ENCODE measurements at places on chromosomes 4 and X.

- DNase-seq, result no peak
These were observed 115.0 kb upstream of the HS3ST1 start for GRCh38 chr4:11543706-11544105.

DNA sequence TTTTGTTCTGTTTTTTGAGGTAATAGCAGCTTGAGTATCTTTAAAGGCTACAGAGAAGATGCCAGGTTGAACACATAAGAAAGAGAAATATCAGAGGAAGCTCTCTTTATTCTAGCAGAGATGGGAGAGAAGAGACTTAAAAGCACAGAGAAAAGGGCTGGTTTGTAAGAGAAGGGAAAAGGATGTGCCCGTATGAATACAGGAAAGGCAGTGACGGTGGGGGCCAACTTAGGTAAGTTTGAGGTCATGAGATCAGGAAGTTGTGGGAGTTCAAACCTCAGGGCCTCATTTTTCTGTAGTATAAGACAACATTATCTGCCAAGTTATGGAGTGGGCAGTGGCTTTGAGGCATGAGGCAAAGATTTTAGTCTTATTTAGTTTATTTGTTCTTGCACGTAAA is 121.3 kb upstream of the S100G start:
- DNase-seq, result no peak

DNA sequence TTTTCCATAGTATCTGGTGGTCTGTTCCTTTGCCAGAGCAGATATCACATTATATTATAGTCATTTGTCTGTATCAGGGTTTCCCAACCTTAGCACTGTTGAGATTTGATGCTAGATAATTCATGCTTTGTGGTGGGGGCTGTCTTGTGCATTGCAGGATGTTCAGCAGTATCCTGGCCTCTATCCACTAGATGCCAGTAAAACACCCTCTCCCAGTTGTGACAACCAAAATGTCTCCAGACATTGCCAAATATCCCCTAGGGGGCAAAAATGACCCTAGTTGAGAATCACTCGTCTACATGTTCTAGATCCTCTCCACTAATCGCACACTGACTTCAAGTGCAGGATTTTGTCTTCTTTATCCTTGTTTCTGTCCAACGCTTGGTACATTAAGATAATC is 160.8 kb downstream of the FANCB start:
- DNase-seq, result no peak

DNA sequence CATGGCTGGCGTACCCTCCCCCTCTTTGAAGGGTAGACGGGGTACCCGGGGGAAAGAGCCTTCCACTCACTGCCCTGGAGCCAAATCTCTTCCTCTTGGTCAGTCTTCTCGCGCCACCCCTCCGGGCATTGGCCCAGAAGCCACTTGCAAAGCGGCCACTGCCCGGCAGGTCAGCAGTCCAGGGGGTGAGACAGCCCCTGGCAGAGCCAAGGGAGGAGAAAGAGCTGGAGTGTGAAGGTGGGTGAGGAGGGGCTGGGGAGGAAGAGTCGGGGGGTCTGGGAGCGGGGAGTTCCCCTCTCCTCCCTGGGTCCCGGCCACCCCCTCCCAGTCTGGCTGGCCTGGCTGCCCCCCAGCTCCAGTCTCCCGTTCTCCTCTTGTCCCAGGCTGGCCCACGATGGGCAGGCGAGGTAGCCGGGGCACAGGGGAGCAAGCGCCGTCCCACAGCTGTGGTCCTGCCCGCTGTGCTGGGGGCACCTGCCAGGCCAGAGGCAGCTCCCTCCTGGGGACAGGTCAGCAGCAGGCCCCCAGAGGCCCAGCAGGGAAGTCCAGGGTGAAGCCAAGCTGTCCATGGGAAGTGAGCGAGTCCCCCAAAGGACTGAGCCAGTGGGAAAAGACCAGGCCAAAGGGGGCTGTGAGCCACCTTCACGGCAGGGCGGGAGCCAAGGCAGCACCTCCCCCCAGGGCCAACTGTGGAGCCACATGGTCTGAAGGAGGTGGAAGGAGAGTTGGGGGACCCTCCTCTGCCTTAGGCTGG is 21.6 kb upstream of the DUSP9 start:
- no peak for DNase-seq

DNA sequence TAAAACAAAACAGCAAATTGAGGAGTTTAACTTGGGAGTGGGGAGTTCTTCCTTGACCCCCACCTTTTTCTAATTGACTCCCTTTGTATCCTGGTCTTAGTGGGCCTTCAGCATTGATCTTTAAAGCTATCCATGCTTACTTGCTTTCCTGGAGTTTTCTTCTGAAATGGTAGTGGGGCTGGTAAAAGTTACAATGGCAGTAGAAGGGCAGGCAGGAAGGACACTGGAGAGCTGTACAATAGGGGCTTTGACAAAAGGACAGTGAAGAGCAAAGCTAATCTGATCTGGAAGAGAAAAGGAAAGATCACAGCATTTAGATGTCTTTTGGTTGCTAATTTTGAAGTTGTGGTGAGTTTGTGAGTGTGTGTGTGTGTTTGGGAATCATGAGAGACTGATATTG is 111.5 kb downstream of the MID1 start:
- DNase-seq, result no peak

- DNase-seq, result no peak
These were observed 17.6 kb upstream of the GABRA4 start for GRCh38 chr4:47010912-47011446.

GRCh38 chr4:152728343-152728742 is 48.5 kb upstream of the TMEM154 start:
- no peak for DNase-seq

DNA sequence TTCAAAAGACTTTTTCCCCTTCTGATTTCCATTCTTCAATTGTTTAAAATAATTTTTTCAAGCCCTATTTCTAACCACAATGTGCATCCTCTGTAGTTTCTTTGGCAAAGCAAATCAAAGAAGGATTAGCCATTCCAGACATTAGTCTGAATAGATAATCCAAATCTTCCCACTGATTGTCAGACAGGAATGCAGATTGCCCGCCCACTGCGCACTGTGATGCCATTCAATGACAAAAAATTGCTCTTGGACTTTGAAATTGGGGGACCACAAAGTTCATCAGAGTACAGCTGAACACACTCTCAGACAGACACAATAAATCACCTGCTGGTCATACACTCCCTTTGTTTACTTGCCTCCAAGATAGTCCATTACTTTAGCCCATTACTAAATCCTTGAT is 216.5 kb upstream of the DKK2 start:
- no peak for DNase-seq

DNA sequence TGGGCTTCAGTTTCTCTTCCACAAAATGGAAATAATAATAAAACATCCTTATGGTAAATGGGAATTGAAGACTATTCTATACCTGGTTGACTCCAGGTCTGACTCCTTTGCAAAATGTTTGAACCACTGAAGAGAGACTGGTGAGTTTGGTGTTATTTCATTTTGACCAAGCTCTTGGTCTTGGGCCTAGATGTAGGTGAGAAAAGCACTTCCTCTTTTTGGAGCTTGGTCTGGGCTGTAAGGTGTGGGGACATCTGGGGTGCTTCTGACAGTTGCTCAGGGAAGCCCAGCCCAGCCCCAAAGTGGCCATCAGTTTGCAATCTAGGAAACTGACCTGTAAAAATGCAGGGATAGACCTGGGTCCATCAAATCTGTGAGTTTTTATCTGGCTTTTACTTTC is 26.8 kb upstream of the SOD3 start:
- no peak for DNase-seq

- DNase-seq, result no peak
These were observed 51.2 kb downstream of the INTS12 start for GRCh38 chr4:105657117-105657765.

DNA sequence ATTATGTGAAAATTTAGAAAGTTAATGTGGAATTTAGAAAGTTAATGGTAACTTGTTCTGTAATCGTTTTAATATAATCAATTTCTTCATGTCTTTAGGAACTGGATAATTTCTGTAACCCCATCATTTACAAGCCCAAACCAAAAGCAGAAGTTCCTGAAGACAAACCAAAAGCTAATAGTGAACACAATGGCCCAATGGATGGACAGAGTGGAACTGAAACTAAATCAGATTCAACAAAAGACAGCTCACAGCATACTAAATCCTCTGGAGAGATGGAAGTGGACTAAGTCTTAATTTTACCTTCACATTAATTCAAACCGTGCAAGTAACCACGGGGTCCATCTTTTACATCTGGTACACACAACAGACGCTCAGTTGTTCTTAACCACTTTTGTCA is 48.1 kb upstream of the PLK4 start:
- no peak for DNase-seq

DNA sequence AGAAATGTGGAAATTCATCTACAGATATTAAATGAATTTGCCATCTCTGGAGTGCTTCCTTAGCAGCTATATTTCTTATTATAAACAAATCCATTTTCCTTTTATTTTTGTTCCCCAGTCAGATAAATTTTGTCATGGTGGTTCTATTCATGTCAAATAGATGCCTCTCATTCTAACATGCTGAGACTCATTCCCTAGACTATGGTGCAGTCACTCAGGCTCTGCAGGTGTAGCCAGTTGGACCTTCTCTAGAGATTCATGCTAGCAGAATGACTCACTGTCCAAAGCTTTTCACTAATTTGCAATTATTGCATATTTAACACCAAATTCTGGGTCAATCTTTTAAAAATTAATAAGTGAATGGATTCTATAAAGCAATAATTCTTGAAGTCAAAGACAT is 1392.7 kb downstream of the PCDH7 start:
- DNase-seq, result no peak

DNA sequence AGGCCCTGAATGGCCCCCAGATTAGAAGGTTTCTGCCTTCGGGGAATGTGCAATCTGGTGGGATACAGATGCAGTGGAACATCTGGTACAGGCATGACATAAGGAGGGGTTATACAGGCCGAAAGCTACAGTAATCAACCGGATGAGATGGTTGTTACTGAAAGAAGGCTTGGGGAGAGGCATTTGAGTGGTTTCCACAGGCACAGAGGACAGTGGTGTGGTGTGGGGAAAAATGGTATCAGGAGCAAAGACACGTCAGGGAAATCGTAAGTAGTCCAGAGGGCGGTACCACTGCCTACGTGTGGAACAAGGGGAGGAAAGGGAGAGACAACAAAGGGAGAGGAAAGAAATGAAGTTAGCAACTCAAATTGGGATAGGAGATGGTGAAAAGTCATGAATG is 3.0 kb downstream of the PDLIM3 start:
- DNase-seq, result no peak

- peak; percentile 6 for DNase-seq
These were observed 248.1 kb downstream of the EVC2 start for GRCh38 chr4:5460106-5460801.

- no peak for DNase-seq
These were observed 8.1 kb downstream of the GAB1 start for GRCh38 chr4:143344774-143345173.

- no peak for DNase-seq
These were observed 87.0 kb downstream of the GABRB1 start for GRCh38 chr4:47118192-47118929.

DNA sequence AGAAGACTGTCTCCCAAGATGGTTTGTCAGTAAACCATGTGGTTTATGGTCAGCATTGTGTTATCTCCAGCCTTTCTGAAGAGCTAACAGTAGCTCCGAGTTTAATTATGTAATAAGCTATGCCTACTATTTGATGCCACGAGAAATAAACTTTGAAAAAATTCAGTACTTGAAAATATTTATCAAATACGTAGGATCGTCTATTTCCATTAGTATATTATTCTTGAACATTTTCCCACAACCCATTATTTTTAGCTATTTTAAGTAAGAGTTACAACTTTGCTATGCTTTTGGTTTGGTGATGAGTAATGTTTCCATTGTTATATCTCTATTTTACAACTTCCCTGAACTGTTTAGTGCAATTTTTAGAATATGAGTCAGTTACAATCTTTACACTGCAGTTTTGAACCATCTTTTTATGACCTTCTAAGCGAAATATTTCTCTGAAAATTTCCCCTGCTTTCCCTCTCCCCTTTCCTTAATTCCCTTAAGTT is 44.5 kb upstream of the TRIM2 start:
- DNase-seq, result no peak

- DNase-seq, result no peak
These were observed 79.1 kb upstream of the LCORL start for GRCh38 chr4:18100657-18101056.

DNA sequence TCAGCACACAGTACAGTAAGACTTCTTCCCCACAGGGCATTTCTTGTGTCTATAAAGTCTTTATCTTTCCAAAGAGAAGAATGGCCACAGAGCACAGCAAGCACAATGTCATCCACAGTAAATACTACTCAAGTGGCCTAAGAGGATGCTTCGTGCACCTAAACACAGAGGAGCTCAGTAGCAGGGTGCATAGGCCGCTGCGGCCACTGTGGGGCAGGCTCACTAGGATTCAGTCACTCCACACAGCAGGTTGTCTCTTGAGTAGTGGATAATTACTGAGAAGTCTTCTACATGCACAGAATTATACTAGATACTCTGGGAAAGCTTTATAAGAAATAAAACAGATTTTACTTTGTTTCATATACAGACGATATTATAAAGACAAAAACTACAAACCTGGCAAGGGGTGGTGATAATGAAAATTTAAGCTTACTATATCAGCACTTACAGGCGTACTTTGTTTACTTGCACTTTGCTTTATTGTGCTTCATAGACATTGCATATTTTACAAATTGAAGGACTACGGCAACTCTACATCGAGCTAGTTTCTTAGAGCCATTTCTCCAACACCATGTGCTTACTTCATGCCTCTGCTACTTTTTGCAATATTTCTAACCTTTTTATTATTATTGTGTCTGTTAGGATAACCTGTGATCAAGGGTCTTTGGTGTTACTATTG is 78.5 kb downstream of the PRDM5 start:
- DNase-seq, result no peak

DNA sequence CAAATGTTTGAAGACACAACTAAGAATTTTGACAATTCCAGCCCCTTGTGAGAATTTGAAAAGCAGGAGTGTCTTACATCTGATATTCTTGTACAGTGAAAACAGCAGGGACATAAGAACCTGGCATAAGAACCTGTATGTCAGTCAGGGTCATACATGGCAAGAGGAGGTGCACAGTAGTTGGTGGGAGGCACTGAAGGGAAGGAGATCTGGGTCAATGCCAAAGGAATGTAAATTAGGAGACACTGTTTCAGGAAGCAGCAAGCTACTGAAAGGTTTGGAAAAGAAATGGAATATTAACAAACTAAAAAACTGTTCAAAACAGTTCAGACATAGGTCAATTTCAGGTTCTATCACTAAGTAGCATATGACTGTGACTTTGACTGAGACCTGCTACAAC is 25.0 kb upstream of the SPP1 start:
- DNase-seq, result no peak

DNA sequence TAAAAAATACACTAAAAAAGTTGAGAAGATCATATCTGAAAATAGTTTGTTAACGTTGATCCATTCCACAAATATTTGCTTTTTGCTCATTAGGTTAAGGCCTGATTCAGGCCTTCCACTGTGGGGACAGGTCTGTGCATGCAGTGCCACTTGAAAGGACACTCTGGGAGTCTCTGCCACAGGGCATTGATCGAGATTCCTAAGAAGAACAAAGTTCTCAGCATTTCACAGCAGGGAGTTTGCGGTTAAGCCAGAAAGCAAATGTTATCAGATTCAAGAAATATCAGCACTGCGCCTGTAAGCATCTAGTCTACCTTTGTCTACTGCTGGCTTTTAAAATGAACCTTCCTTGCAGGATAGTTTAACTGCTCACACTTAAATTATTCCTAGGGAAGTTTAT is 62.2 kb upstream of the TNIP3 start:
- DNase-seq, result no peak
